ENCODE measurements at places on chromosomes 13 and 19.

GRCh38 chr13:41268764-41269163 lies 5.4 kb upstream of the MTRF1 start:
- no peak for DNase-seq

- DNase-seq: no peak
These were observed 28.4 kb downstream of the UBAC2 start for GRCh38 chr13:99228737-99229691.

GRCh38 chr19:2811221-2811722 lies 8.4 kb upstream of the ZNF554 start:
- DNase-seq: no peak

DNA sequence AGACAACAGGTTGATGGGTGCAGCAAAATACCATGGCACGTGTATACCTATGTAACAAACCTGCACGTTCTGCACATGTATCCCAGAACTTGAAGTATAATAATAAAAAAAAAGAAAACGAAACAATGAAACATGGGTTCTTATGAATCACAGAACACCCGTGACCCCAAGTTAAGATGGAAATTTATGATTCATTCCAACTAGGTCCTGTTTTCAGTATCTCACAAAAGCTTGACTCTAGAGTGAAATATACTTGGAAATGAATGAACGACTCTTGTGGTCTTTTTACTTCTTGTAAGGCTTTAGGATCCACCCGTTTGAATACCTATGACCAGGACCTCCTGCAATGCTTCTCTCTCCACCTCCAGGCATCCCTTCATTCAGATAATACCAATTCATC lies 3.5 kb upstream of the LILRB4 start:
- DNase-seq: no peak

DNA sequence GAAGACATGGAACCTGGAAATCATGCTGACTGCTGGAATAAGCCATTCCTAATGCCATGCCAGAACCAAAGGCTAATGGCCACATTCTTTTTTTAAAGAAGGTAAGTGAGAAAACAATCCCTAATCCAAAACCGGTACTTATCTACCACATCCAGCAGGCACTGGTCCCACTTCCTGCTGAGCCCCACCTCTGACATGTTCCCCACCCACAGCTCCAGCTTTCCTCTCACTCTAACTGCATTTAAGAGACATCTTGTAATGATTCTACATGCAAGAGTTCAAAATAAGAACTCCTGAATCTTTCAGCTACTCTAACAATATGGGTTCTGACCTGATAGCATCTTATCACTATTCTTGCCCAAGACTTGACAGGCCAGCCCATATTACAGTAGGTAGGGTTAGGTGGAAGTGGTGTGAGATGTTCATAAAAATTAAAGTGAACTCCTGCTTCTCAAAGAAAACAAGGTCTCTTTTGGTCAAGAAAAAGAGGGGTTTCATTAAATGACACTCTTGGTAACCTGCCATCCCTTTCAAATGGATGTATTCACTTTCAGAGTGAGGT lies 41.9 kb downstream of the N4BP2L2 start:
- no peak for DNase-seq

GRCh38 chr13:104869501-104869900 lies 1666.0 kb downstream of the EFNB2 start:
- no peak for DNase-seq

- DNase-seq: no peak
These were observed 249.0 kb downstream of the TSHZ3 start for GRCh38 chr19:31100206-31100590.

Data from activated T-helper 1 cell treated with anti-CD3 and anti-CD28 coated beads, Interleukin-2, amount 50 U/mL, for 16 hours (primary cell).